Stimulated activated CD4-positive, alpha-beta T cell treated with anti-CD3 and anti-CD28 coated beads, Interleukin-12 subunit alpha, Interleukin-12 subunit beta, amount 100 ng/mL, for 24 hours (primary cell): ENCODE measurements at places on chromosomes 11 and 22.

DNA sequence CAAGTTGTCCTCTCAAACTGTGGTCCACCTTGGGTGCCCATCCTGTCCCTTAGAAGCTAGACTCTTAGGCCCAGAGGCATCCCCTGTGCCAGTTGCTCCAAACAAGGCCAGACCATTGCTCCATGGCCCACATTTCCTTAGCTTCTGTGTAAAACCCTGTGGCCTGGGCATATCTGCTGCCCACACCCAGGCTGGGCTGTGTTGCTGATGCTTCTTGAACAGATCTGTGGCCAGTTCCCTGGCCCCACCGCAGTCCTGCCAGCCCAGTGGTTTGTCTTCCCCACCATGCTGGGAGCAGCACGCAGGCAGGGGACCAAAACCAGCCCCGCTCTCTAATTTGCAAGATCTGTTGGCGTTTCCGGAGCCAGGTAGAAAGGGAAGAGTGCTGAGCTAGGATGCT lies 72.2 kb downstream of the CSNK2A3 start:
- no peak for DNase-seq

GRCh38 chr22:31238057-31238456 lies 26.0 kb downstream of the LIMK2 start:
- no peak for DNase-seq

- no peak for DNase-seq
Measured at GRCh38 chr11:78472905-78473304, 55.3 kb upstream of the GAB2 start.

GRCh38 chr11:134612140-134613030 lies 200.3 kb upstream of the B3GAT1 start:
- no peak for DNase-seq

- DNase-seq: no peak
Measured at GRCh38 chr11:14148653-14149273, 186.2 kb downstream of the SPON1 start.

- no peak for DNase-seq
Measured at GRCh38 chr22:45942787-45943493, 34.0 kb downstream of the WNT7B start.

DNA sequence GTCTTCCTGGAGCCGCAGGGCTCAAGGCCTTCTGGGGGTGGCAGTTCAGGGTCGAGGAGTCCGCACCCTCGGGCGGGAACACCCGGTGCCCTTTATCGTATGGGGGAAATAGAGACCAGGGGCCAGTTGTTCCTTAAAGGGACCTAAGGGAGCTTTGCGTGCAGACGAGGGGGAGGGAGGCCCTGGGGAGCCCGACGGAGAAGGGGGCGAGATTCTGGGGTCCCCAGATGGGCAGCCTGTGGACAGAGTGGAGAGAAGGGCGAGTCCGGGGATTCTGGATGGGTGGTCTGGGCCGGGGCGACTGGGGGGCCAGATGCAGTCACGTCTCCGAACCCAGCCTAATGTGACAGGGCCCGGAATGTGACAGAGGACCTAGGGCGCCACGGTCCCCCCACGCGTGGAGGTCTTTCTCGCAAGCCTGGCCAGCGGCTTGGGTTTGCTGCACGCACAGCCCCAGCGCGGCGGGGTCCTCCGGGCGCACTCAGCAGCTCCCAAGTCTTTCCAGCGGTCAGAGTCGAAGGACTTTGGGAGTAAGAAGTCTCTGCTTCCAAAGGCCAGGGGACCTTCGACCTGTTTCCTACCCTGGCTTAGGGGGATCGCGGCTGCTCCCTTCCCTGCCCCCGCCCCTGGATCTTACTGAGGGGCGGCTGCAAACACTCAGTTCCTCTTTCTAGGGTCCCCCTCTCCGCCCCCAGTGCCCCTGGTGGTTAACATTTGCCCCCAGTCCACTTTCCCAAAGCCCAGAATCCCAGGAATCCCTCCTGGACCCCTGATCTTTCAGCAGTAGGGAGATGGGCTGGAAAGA lies 547 bp downstream of the TUBA8 start:
- no peak for DNase-seq

DNA sequence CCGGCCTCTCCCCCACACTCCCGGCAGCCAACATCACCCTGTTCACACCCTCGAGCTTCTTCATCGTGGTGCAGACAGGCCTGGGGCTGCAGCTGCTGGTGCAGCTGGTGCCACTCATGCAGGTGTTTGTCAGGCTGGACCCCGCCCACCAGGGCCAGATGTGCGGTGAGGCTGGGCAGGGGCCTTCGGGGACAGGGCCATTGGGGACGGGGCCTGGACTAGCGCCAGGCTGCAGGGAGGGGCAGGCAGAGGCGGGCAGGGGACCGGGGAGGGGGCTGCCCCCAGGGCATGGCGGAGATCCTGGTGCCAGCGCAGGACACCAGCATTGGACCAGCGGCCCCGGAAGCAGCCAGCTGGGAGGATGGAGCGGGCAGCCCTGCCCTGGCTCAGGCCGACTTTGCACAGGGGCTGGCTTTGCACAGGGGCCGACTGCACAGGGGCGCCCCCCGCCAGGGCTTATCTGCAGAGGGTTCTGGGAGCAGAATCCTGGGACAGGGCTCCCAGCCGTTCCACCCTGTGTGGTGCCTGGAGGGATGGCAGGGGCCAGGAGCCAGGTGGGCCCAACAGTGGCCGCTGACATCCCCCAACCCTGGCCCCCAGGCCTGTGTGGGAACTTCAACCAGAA lies 8.6 kb downstream of the MUC5B start:
- no peak for DNase-seq
